CD4-positive, alpha-beta memory T cell (primary cell): ENCODE measurements at places on chromosomes 7 and 10.

DNA sequence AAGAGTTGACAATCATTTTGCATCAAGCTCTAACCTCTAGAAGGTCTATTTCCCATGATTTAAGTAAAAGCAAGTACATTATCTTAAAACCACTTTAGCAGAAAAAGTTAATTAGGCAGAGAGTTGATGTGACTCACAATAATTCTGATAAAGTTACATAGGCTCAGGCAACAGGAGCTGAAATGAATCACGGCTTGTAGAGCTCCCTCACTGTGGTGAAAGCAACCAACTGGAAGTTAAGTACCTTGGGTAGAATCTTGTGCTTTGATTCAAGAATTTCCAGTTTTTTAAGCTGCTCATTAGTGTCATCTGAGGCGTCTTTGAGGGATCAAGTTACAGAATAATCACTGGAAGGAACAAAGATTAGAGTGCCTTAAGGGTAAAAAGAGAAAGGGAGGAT is 68.9 kb upstream of the NFE2L3 start:
- no peak overlapping the region for H3K27ac ChIP-seq
- H3K4me3 ChIP-seq: no peak overlapping the region

DNA sequence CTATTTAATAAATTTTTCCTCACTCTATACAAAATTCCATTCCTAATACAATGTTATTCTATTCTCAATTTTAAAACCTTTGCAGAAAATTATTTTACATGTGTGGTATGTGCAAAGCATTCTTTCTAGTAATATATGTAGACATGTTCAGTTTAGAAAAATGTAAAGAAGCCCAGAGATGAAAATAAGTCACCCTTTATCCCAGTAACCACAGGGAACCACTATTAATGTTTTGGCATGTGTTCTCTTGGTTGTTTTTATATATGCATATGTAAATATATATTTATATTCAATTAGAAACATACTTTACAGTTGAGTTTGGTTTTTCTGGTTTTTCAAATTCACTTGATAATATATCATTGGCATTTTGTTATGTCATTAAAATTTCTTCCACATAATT is 14.8 kb upstream of the GLCCI1 start:
- no peaks in the 10 kb centered on the region for H3K27me3 ChIP-seq
- no peaks in the 10 kb centered on the region for H3K4me1 ChIP-seq
- no peaks in the 10 kb centered on the region for H3K36me3 ChIP-seq
- DNase-seq: no peak
- no peak overlapping the region for H3K27ac ChIP-seq

DNA sequence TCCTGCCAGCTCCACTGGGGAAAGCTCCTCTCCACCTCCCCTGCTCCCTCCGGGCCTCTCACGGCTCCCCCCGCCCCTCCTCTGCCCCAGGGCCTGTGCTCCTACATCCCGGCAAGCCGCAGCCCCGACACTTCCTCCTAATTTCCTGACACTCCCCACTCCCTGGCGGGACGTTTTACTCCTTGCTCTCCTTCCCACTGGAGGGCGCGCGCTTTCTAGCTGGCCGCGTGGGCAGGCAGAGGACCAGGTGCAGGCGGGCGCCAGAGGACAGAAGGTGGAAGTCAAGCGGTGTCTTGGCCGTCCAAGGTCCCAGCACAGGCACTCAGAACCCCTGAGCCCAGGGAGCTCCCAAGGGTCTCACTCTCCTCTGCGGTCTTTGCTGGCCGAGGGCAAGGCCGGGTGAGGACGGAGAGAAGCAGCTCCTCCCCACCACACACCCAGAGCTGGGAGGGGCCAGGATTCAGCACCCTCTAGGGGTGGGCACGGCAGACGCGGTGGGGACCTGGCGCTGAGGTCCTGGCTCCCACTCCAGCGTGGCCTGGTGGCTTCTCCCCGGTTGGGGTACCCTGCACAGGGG is 19.1 kb downstream of the ADAM8 start:
- H3K4me1 ChIP-seq: peaks cover 51% of the 10 kb centered on the region
- DNase-seq: no peak
- H3K27ac ChIP-seq: peak overlapping the region; percentile 72
- no peaks in the 10 kb centered on the region for H3K27me3 ChIP-seq

DNA sequence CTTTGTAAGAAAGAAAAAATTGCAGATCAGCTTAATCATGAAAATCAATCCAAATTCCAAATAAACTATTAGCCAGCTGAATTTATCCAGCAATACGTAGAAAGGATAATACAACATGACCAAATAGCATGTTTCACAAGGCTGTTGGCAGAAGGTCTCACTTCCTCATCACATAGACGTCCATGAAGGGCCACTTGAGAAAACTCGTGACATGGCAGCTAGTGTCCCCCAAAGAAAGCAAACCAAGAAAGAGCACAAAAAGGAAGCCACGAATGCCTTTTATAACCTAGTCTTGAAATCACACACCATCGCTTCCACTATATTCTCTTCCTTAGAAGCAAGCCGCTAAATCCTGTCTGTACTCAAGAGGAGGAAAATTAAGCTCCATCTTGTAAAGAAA is 105.6 kb upstream of the NRBF2 start:
- no peaks in the 10 kb centered on the region for H3K27me3 ChIP-seq
- no peak for DNase-seq
- H3K4me3 ChIP-seq: no peak overlapping the region
- H3K36me3 ChIP-seq: no peaks in the 10 kb centered on the region
- H3K4me1 ChIP-seq: no peaks in the 10 kb centered on the region
- H3K27ac ChIP-seq: no peak overlapping the region

GRCh38 chr10:126135941-126136595 is 239.7 kb downstream of the FANK1 start:
- H3K4me3 ChIP-seq: no peak overlapping the region
- H3K27ac ChIP-seq: no peak overlapping the region
- no peak for DNase-seq
- H3K27me3 ChIP-seq: no peaks in the 10 kb centered on the region
